Activated B cell treated with CpG ODN at 0.5 μM for 24 hours (primary cell): ENCODE measurements at places on chromosomes 3 and 15.

GRCh38 chr3:99638167-99638948 is at the start of gene COL8A1:
Gene COL8A1 (plus strand): TSS chr3:99638594. CDS start chr3:99790683, 152,089 bp downstream.
- DNase-seq: no peak

GRCh38 chr15:88649753-88650551 is 11.1 kb downstream of the ISG20 start:
- peak; percentile 13 for DNase-seq

DNA sequence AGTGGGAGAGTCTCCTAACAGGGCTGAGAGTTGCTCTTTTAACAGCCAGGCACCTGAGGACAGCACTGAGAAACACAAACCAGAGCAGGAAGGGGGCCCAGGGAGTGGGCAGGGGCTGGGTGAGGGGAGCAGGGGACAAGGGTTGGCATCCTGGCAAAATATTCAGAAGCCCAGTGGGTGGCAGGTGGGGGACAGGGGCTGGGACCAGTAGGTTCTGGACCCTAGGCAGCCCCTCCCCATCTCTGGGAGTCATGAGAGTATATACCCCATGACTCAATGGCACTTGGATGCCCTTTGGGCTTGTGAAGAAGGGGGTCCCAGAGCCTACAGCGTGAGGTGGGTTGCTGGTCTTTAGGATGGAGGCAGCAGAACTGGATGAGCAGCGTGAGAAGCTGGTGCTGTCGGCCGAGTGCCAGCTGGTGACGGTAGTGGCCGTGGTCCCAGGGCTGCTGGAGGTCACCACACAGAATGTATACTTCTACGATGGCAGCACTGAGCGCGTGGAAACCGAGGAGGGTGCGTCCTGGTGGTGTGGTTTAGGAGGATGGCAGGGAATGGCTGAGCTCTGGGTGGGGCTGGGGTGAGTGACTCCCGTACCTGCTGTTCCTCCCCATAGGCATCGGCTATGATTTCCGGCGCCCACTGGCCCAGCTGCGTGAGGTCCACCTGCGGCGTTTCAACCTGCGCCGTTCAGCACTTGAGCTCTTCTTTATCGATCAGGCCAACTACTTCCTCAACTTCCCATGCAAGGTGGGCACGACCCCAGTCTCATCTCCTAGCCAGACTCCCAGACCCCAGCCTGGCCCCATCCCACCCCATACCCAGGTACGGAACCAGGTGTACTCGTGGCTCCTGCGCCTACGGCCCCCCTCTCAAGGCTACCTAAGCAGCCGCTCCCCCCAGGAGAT is 24.2 kb downstream of the NBEAL2 start:
- no peak for DNase-seq

GRCh38 chr3:190886945-190887344 is 24.5 kb upstream of the GMNC start:
- no peak for DNase-seq

GRCh38 chr3:3881050-3881449 is 81.8 kb downstream of the LRRN1 start:
- no peak for DNase-seq

- no peak for DNase-seq
Measured at GRCh38 chr3:125349556-125350165, 25.5 kb downstream of the ZNF148 start.

GRCh38 chr15:91534976-91535375 is 318.5 kb upstream of the SLCO3A1 start:
- DNase-seq: no peak

DNA sequence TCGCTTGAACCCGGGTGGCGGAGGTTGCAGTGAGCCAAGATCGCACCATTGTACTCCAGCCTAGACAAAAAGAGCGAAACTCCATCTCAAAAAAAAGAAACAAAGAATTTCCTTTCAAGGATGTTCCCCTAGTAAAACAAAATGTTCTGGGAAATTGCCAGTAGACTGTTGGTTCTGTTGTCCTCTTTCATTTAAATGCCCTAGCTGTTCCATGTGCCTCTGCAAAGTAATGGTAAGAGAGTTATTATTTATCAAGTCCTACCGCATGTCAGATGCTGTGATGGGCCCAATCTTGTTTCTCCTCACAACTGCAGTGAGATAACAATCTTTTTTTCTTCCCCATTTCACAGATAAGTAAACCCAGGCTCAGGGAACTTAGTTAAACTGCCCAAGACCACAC is 254.3 kb upstream of the TPM1 start:
- no peak for DNase-seq

- no peak for DNase-seq
Measured at GRCh38 chr15:73110201-73110600, 57.9 kb downstream of the NEO1 start.

GRCh38 chr3:48820612-48821324 is 26.9 kb downstream of the PRKAR2A start:
- DNase-seq: no peak

DNA sequence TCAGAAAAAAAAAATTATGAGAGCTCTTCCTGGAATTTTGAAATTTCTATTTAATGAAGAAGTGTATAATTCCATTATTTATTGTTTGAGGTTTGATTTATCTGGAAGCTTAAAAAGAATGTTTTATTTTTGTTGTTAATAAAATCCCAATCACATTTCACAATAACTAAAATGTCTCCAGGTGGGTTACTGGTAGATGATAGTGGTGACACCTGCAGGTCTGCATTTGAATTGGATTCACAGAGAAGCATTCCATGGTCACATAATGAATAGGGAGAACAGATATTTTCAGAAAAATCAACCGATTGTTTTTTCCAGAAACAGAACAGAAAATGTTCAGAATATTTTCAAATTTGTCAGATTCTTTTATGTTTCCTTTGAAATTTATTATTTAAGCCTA is 48.3 kb downstream of the ASB7 start:
- DNase-seq: no peak
